ENCODE measurements at places on chromosomes 1 and 21.
A peak's percentile ranks its signal among the peaks of the same experiment; 100 is the strongest.

DNA sequence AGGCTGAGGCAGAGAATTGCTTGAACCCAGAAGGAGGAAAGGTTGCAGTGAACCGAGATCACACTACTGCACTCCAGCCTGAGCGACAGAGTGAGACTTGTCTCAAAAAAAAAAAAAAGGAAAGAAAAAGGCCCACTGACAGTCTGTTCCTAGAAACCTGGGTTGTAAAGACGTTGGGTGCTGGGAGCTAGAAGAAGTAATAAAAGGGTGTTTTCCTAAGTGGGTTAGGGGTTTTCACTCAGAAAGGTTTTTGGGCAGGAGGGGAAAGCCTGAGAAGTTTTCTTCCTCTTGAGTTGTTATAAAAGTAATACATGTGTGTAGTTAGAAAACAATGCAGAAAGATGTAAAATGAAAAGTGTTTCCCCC, 25.4 kb downstream of the CELA3A start:
- no peak for DNase-seq

DNA sequence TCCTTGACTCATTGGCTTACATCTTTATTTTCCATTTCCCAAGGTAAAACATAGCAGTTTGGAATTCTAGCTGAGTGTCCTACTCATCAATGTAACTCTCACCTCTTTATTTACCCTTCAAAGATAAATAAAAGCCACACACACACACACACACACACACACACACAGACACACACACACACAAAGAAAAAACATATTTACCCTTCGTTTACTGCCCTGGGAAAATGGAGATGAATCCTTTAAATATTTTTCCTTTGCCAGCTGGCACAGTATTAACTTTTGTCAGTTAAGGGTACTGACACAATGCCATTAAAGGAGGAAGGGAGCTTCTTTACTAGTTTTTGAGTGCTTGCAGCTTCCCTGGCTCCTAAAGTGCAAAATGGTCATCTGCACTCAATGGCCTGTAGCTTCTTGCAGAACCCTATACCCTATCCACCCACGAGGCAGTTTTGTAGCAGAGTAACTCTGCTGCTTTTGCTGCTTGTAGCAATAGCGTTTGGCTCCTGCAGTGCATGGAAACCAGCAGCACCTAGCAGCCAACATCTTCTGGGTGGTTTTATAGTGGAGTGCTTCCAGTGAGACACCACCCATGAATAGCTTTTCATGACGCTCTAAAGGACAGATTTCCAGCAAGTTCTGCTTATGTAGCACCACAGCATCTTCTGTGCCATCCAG, 103.7 kb downstream of the HS2ST1 start:
- DNase-seq = no peak

DNA sequence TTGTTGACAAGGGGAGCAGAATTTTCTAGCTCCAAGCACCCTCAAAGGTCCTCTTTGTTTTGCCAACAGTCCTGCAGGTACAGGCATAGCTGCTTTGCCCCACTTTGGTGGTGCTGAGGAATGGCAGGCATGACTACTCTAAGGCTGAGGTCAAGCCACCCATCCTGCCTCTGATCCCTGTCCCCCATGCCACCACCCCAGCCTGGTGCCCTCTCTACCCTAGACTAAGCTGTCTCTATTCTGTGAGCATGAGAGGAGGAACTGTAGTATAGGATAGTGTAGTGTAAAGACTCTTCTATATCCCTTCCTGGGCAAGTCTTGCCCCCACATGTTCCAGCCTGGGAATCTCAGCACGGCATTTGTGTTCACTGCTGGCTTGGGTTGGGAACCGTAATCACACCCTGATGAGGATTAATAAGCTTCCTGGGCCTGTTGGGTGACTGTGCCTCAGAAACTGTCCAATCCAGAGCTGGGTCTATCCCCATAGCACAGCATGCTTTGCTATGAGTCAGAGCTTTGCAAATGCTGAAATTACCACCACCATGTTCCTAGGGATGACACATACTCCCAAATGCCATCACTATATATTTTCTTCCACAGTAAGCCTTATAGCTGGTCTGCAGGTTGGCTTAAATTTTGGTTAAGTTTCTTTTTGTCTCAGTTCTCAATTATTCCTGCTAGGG, 105.7 kb upstream of the PPP2R5A start:
- DNase-seq = peak; percentile 35

GRCh38 chr1:211036381-211037060, 97.4 kb downstream of the KCNH1 start:
- DNase-seq = peak; percentile 4

- no peak for DNase-seq
Observed at GRCh38 chr1:223715604-223716172, 3.3 kb downstream of the CAPN2 start.

DNA sequence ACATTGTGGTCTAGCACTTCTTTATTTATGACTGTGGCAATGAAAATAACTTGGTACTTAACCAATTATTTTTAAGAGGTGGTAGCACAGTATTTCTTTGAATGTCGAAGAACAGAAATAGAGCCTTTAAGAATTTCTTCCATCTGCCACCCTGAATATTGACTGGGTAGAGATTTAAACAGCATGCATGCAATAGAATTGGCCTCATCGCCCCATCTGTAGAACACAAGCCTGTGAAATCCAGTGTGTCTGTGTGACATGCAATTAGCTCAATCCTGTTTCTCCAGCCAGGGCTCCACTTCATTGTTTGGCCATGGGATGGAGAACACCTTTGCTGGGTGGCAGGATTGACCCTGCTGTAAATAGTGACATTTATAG, 17.1 kb upstream of the KLHDC8A start:
- DNase-seq = no peak

DNA sequence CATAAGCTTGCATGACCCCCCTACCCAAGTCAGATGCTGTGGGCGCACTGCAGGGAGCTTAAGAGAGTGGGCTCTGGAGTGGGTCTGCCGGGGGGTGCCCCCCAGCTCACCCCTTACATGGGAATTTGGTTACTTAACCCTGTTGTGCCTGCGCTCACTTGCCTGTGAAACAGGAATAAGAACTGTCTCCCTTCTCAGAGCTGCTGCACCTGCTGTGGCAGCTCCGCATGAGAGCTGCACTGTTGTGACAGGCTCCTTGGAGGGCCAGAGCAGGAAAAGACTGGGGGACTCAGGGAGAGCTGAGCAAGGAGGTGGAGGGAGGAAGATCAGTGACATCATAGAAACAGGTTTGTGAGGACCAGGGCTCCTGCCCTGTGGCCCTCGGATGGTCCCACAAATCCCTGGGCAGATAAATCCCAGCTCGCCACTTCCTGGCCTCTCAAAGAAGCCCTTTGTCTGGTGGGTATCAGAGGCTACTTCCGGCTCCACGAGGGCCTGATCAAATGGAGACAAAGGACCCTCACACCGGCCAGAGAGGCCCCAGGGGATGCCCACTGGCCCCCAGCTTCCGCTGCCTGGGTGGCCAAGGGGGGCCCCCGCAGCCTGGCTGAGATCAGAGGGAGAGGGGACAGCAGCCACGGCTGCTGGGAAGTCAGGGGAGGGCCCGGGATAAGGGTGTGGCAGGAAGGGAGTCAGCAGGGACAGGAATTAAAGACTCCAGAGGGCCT, 28.9 kb upstream of the LAPTM5 start:
- DNase-seq = no peak

GRCh38 chr1:197989058-197989457, 71.9 kb downstream of the LHX9 start:
- DNase-seq = no peak

DNA sequence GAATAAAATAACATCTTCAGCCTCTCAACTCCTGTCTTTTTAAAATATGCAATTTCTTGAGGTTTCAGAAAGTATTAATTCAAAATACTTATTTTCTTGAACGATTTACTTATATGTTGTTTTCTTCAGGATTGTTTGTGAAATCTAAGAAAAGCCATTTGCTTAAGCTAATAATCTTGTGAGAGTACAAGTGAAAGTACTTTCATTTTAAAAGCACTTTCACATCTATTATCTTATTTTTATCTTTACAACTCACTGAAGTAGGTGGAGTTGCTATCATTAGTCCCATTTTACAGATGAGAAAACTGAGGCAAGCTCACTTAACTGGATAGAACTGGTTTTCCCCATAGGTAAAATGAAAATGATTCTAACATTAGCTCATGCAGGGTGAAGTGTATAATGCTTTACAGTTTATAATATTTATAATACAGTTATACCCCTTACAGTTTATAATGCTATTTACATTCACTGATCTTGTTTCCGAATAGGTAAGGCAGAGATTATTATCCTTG, 4.7 kb upstream of the PLPP3 start:
- DNase-seq = no peak

GRCh38 chr1:215878128-215878527, 311.0 kb downstream of the KCTD3 start:
- DNase-seq = no peak

DNA sequence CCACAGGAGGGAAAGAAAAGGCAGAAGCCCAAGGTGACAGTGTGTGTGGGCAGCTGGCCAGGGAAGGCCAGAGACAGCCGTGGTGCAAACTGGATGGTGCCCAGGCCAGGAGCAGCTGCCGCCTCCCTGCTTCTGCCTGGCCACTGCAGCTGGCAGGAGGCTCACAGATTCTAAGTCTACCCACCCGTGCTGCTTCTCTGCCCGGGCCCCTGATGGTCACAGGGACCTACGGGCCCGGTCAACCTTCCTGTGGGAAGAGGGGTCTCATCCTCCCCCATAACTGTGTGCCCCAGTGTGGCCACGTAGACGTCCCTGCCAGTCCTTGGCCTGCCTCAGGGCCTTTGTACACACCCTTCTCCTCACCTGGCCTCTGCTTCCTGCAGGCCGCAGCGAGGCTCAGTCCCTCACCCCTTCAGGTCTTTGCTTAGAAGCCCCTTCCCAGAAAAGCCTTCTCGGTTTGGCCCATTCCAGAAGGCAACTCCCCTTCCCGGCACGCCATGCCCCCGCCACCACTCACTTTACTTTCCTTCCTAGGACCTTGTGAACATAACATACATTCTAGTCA, 192.6 kb upstream of the AJAP1 start:
- DNase-seq = no peak

DNA sequence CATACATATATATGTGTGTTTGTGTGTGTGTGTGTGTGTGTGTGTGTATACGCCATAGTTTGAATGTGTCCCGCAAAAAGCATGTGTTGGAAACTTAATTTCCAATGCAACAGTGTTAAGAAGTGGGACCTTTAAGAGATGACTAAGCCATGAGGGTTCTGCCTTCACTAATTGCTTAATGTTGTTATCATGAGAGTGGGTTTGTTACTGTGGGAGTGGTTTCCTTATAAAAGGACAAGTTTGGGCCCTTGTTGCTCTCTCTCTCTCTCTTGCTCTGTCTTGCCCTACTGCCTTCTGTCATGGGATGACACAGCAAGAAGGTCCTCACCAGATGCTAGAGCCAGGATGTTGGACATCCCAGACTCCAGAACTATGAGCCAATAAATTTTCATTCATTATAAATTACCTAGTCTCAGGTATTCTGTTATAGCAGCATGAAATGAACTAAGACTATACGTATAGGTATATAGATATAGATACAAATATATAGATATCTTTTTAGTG, 103.8 kb upstream of the ZC3H11B start:
- DNase-seq = no peak

- no peak for DNase-seq
Observed at GRCh38 chr1:199287206-199287605, 648.4 kb downstream of the PTPRC start.

DNA sequence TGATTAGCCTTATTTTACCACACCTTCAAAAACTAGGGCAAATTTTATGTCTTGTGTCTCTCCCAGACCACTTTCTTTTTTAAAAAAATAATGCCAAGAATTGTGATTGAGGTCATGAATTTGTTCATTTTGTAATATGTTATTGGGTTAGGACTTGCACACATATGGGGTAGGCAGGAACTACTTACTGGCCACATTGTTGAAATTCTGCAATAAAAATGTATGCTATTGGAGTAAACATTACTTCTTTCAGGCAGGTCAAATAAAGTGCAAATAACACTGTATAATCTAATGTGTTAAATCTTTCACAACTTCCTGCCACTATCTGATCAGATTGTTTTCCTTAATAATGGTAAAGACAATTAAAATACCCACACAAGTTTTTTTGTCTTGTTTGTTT, 166.6 kb upstream of the COL11A1 start:
- no peak for DNase-seq

DNA sequence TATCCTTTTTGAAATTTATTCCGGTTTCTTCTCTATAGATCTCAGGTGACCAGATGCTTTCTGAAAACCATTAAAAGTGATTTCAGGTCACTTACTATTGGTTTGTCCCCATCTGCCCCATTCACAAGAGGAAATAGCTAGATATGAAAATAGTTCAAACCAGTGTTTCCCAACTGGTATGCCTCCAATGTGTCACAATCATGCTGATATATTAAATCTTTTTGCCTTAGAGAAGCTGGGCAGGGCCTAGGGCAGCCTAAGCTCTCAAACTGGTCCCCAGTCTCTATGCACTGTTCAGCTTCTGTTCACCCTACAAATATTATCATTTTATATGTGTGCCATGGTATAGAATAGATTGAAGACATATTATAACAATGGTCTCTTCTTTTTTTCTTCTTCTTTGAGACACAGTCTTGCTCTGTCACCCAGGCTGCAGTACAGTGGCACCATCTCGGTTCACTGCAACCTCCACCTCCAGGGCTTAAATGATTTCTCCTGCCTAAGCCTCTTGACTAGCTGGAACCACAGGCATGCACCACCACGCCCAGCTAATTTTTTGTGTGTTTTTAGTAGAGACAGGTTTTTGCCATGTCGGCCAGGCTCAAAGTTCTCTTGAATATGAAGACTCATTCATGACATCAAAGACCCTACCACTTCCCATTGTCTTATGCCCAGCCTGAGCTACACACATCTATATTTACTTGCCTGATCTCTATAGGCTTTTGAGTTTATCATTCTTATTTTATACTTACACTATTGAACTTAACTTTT, 15.7 kb downstream of the PTPN22 start:
- no peak for DNase-seq

- DNase-seq = no peak
Observed at GRCh38 chr1:205798577-205798976, 14.4 kb downstream of the SLC41A1 start.

DNA sequence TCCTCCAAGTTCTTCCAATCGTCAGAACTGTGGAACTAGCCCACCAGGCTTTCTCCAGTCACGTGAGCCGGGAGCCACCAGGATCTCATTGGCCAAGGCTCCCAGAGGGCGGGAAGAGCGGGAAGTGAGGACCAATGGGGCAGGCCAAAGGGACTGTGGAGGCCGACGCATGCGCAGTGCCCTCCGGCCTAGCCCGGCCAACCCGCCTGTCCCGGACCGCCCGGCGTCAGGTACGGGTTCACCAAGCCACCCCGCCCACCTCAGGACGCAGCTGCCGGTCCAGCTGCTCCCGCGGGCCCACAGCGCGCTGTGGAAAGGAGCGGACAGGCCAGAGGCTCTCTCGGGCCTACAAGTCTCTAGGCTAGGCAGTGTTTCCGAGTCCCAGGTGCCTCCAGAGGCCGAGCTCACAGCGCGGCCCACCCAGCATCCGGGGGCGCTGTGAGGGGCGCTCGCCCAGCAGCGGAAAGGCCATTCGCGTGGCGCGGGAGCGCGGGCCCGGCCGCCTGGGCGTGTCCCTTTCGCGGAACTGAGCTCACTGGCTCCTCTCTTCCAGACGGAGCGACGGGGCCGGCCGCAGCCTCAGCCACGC, 10.9 kb downstream of the OR14I1 start:
- no peak for DNase-seq

- no peak for DNase-seq
Observed at GRCh38 chr1:225780630-225781029, 3.0 kb downstream of the SRP9 start.

- no peak for DNase-seq
Observed at GRCh38 chr1:87510540-87510939, 181.9 kb downstream of the LMO4 start.

All from Caki2 (cell line).